ENCODE measurements at places on chromosomes 5 and 9.

DNA sequence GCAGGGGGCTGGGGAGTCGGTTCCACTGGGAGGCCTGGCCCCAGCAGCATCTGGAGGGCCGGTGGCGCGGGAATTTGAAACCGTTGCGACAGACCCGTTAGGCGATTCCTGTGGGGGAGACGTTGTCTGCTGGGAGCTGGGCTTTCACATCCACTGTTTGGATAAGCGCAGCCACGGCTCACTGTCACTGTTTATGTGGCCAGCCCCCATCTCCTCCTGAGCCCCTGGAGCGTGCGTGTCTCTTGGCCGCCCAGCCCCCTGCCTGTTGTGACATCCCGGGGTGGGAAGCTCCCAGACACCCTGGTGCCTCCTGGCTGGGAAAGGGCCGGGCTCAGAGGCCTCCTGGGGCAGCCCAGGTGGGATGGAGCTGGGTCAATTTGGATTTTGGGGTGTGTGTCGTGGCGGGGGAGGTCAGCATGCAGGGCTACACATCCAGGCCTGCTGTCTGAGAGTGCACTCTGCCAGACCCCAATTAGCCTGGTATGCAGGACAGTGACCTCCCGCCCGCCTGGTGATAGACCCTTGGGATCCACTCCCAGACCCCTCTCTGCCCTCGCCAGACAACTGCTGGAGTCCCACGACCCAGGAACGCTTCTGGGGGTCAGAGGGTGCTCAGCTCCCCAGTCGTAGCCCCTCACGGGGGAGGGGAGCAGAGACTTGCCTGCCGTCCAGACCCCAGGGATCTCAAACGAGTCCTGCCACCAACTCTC is 62.0 kb upstream of the RNU6ATAC start:
- DNase-seq: peak; percentile 22

GRCh38 chr5:118561971-118562370 is 426.4 kb downstream of the DTWD2 start:
- DNase-seq: no peak

GRCh38 chr5:177992466-177992865 is 3.6 kb downstream of the PROP1 start:
- no peak for DNase-seq

- DNase-seq: no peak
These were observed 111.6 kb upstream of the IQGAP2 start for GRCh38 chr5:76291305-76292077.

GRCh38 chr5:128121651-128122050 is 38.1 kb downstream of the SLC12A2 start:
- peak; percentile 18 for DNase-seq

DNA sequence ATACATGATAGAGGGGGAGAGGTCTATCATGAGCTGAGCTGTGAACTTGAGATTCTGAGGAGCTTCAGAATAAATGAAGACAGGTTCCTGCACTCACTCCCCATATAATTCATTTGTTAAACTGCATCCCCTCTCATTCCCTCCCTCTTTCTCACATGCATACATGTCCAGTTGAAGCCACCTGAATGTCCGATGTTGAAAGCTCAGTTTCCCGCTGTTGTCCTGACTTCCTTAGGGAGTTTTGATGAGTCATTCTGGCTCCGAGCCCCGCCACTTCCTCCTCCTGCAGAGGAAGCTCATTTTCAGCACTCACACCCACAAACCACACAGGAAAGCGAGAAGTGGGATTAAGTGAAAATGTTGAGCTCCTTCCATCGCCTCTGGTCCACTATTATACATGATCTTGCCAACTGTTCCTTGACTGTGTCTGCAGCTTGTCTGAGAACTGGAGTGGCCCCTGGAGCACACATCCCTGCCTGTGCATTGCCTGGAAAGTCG is 121.2 kb downstream of the CEMIP2 start:
- DNase-seq: peak; percentile 81

GRCh38 chr5:40962207-40962955 is 53.1 kb downstream of the C7 start:
- DNase-seq: peak; percentile 33

DNA sequence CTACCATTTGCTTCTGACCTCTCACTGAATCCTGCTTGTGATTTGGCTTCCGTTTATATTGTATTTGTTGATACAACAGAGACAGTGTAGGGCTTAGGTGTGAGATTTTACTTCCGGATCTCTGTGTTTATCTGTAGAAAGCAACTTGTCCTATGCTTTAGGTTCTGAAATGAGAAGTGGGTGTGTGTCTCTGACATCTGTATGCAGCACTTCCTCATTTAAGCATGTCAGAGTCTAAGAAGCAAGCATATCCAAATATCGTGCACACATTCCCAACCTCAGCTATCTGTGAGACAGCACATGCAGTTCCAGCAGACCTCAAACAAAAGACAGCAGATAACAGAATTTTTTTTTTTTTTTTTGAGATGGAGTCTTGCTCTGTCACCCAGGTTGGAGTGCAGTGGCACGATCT is 16.3 kb downstream of the KLF9 start:
- DNase-seq: peak; percentile 40

GRCh38 chr5:34042321-34042720 is 692 bp downstream of the C1QTNF3 start:
- no peak for DNase-seq

- no peak for DNase-seq
These were observed 32.3 kb upstream of the NPM1 start for GRCh38 chr5:171355302-171355724.

Measured in fibroblast of mammary gland (primary cell).